ENCODE measurements at places on chromosomes 1 and 21. TPM values are rescaled to one million over a fixed set of nuclear protein-coding genes. Genes with fewer than 3 reads are reported as not detected.

The ANGPTL3 gene
- not detected for total RNA-seq

The NHLH1 gene
- not detected for total RNA-seq

The COL16A1 gene
- 5.2 TPM for total RNA-seq

The RAB13 gene
- total RNA-seq: 30.5 TPM

The ERG gene
- 0.29 TPM for total RNA-seq

The RABGAP1L gene
- total RNA-seq: 16.3 TPM

The UBXN10 gene
- total RNA-seq: 0.14 TPM

The TTC24 gene
- total RNA-seq: not detected

The STK40 gene
- 38.5 TPM for total RNA-seq

The FCN3 gene
- not detected for total RNA-seq

The NCSTN gene
- 57.0 TPM for total RNA-seq

The DISC1 gene
- 4.0 TPM for total RNA-seq

The FCGR2B gene
- total RNA-seq: not detected

The PYCR2 gene
- total RNA-seq: 62.3 TPM

The RYR2 gene
- total RNA-seq: 0.63 TPM

The SPATA45 gene
- not detected for total RNA-seq

The MTMR11 gene
- total RNA-seq: 10.1 TPM

The OPRD1 gene
- not detected for total RNA-seq

The HORMAD1 gene
- not detected for total RNA-seq

The TMEM269 gene
- total RNA-seq: not detected

The OBSCN gene
- 20.6 TPM for total RNA-seq

The GPA33 gene
- total RNA-seq: not detected

The CTXND2 gene
- total RNA-seq: not detected

The PCP4L1 gene
- total RNA-seq: not detected

The GJA8 gene
- not detected for total RNA-seq

The CELA2B gene
- total RNA-seq: not detected

The APOBEC4 gene
- not detected for total RNA-seq

The C1QC gene
- not detected for total RNA-seq

The TSTD1 gene
- 148 TPM for total RNA-seq

The PTPN7 gene
- total RNA-seq: not detected

The SLC26A9 gene
- total RNA-seq: not detected

The CAMK2N1 gene
- total RNA-seq: 18.2 TPM

The NUAK2 gene
- total RNA-seq: 45.7 TPM

Data from epithelial cell of proximal tubule (primary cell).